IMR-90 (cell line): ENCODE measurements at places on chromosomes 6 and 20.

GRCh38 chr20:32363492-32363891, 5.4 kb downstream of the ASXL1 start:
- no peak for DNase-seq

DNA sequence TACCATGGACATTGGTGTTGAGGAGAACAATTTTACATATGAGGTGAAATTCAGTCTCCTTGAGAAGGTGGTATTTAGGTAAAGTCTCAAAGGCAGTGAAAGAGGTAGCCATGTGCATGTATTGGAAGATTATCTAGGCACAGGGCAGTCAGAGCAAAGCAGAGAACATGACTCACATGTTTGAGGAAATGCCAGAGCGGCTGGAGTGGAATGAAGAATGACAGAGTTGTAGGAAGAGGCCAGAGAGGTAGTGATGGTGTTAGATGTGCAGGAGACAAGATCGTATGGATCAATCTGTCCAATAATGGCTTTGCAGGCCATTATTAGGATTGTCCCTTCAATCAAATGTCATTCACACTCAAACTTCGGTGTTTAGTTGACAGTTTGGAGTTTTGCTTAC, 449.4 kb upstream of the PTCHD4 start:
- peak; percentile 22 for DNase-seq

DNA sequence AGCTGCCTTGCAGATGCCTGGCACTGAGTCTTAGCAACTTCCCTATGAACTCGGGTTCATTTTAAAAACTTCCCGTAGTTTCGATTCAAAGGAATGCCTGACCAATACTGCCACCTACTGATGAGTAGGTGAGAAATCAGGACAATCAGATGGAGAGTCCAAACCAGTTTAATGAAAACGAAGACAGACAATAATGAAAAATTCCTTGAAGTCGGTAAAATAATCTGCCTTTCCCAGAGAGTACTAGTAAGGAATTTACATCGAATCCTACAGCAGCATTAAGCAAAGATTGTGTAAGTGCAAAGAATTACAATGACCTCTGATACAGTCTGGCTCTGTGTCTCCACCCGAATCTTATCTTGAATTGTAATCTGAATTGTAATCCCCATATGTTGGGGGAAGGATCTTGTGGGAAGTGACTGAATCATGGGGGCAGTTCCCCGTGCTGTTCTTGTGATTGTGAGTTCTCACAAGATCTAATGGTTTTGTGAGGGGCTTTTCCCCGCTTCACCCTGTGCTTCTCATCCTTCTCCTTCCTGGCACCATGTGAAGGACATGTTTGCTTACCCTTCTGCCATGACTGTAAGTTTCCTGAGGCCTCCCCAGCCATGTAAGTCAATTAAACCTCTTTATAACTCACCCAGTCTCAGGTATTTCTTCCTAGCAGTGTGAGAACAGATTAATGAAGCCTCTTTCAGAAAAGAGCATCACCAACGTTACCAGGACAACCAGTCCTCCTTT, 134.4 kb downstream of the ARHGAP18 start:
- peak; percentile 72 for DNase-seq

DNA sequence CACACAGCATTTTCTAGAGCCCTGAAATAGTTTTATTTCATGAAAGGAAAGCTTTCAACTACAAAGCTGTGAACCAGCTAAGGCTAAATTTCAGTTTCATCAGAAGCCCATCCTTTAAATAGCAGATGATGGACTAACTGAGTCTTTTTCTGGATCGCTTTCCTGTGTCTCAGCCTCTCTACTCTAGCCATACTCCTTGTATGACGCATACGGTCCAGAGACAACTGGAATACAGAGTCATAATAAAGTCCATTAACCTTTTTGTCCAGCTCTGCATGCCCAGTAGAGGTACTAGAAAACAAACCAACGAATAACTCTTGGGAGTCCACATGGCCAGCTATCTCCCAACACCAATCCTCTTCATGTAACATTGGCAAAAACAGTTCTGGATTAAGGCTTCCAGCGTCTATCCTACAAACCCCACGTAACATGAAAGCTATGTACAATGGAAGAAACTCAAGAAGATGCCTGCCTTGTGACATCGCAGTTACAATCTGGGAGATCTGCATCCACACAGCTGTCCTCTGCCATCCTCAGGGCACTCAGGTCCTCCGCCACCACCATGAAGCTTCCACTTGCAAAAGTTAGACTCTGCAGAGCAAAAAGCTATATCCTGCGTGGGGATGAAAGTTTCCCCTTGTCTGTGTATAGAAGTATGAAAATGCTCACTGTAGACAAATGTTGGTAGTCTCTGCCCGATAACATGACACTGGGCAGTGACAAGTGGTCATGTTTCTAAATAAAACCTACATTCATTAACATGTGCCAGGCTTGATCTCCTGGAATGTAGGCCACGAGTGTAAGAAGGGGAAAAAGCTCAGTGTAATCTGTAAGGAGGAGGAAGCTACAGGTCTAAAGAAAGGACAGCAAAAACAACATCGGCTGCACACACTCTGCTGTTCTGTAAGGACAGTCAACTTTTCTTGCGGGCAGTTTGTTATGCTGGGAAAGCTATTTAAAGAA, 360.4 kb downstream of the ESR1 start:
- no peak for DNase-seq

- DNase-seq: no peak
These were observed 48.8 kb downstream of the CTCFL start for GRCh38 chr20:57476084-57476526.

- no peak for DNase-seq
These were observed 71.5 kb downstream of the DLGAP4 start for GRCh38 chr20:36377348-36378326.

- DNase-seq: no peak
These were observed 175.8 kb downstream of the ISM1 start for GRCh38 chr20:13396826-13397225.

- DNase-seq: peak; percentile 29
These were observed 73.3 kb downstream of the OTOR start for GRCh38 chr20:16821211-16822089.

GRCh38 chr20:23225407-23226060, 125.1 kb upstream of the NXT1 start:
- DNase-seq: peak; percentile 82

- no peak for DNase-seq
These were observed 57.5 kb upstream of the NT5E start for GRCh38 chr6:85392379-85392778.

GRCh38 chr20:9301129-9302090, 213.0 kb upstream of the LAMP5 start:
- DNase-seq: peak; percentile 89

- no peak for DNase-seq
These were observed 1188.1 kb downstream of the EPHA7 start for GRCh38 chr6:92231171-92231701.

DNA sequence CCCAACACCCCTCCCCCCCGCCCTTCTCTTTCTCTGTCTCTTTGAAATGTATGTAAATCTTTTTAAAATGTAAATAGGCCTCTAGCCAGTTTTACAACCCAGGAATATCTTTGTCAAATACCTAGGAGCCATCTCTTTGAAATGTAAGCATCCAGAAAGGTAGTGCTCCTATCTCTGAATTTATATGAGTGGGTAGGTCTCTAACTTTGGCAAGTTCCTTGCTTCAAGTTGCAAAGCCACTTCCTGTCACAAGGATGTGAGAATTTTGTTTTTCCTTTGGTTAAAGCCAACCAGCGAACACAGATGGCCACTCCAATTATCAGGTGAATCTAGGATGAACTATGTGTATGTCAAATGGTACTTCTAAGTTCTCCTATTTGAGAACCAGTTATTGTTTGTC, 6.2 kb upstream of the DEFB132 start:
- DNase-seq: no peak

GRCh38 chr6:41039060-41039998, at the start of gene UNC5CL:
UNC5CL (minus strand) TSS chr6:41039221; CDS start chr6:41035074, 4,147 bp downstream.
- no peak for DNase-seq
